ENCODE measurements at places on chromosomes 4 and X.

DNA sequence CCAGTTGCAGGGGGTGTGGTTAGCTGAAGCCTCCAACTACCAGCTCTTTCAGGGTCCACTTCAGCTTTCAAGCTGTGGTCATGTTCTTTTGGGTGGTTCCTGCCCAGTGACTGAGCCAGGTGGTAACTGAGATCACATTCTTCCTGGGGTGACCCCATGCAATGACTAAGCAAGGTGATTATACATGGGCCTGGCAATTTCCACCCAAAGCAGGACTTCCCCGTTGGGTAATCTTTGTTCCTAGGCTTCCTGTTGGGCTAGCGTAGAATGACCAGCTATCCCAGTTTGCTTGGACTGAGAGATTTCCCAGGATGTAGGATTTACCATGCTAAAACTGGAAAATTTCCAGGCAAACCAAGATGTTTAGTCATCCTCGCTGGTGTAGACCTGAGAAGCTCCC is 18.4 kb upstream of the MAGEB17 start:
- DNase-seq: no peak

GRCh38 chrX:132218100-132218812 is 991 bp downstream of the RAP2C start:
- peak; percentile 78 for DNase-seq

GRCh38 chr4:88063634-88064296 is 56.3 kb downstream of the PKD2 start:
- no peak for DNase-seq

GRCh38 chr4:7324651-7325121 is 110.0 kb downstream of the PSAPL1 start:
- DNase-seq: peak; percentile 71

- no peak for DNase-seq
Measured at GRCh38 chr4:101014417-101014816, 332.9 kb downstream of the PPP3CA start.

- DNase-seq: no peak
Measured at GRCh38 chr4:182547435-182547834, 304.2 kb downstream of the TENM3 start.

DNA sequence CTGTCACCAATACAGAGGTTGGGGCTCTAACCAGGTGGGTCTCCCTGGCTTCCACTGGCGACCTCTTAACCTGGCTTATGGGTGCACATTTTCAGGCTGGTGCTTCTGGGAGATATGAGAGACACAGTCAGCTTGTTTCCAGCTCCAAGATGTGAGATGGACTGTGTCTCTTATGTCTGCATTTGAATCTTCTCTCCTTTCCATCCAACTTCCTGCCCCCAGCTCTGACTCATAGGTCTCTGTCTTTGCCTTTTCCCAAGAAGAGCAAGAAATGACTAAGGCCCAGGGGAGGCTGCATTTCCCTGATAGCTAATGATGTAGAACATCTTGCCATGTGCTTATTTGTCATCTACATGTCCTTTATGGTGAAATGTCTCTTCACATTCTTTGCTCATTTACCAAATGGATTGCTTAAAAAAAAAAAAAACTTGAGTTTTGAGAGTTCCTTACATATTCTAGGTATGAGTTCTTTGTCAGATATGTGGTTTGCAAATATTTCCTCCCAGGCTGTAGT is 3.2 kb upstream of the UXT start:
- DNase-seq: no peak

DNA sequence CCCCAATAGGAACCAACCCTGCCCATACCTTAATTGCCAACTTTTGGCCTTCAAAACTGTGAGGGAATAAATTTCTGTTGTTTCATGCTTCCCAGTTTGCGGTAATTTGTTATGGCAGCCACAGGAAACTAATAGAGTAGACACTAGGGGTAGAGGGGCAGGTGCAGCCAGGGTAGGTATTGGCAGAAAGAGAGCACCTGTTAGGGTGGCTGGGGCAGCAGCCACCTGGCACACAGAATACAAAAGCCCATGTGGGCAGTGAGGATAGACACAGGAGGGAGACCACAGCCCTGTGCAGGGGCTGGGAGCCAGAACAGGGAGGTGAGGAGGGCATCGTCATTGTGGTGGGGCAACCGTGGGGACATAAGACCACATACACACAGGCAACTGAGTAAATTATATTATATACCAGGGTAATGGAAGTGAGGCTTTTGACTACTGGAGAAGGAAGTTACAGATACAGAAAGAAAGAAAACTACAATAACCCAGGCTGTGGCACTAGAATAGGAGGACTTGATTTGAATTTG is 28.2 kb downstream of the IRF2 start:
- no peak for DNase-seq

GRCh38 chrX:17580539-17581152 is 156.6 kb upstream of the SCML1 start:
- DNase-seq: no peak

DNA sequence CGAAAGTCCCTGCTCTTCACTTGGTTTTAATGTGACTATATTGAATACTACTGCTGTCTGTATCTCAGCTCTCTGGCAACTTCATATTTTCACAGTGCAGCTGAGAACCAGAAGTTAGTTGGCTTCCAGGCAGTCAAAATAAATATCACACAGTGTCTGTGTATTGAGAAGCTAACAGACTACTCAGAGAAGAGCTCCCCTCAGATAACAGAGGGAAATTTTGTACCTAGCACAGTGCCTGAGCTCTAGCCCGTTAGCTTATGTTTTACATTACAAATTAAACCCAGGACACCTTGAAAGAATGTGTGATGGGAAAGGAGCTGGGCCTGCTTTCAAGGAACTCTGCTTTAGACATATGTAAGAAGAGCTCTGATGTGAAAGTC is 22.7 kb downstream of the JADE1 start:
- DNase-seq: no peak

DNA sequence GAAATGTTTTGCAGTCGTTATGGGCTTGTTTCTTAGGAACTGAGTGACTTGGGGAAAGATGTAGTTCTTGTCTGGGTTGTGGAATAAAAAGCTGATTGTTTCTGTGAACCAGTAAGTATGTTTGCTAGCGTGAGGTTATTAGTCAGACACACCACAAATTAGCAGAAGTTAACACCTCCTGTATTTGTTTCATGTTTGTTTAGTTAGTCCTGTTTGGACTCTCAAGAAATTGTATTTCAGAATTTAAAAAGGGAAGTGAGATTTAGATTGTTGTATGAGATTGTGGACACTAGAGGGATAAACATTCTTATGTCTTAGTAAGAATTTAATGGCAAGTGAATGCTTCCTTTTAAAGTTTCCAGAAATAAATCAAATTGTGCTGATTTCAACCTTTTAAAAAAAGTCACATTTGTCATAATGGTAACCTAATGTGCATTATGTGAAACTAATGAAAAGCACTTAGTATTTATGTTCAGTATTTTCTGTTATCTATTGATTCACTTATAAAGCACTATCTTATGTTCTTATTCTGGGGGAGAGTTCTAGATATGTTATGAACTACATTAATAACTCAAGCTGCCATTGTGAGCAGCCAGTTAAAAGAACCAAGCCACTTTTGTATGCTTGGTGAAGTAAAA is 25.6 kb downstream of the ATP10D start:
- DNase-seq: no peak

DNA sequence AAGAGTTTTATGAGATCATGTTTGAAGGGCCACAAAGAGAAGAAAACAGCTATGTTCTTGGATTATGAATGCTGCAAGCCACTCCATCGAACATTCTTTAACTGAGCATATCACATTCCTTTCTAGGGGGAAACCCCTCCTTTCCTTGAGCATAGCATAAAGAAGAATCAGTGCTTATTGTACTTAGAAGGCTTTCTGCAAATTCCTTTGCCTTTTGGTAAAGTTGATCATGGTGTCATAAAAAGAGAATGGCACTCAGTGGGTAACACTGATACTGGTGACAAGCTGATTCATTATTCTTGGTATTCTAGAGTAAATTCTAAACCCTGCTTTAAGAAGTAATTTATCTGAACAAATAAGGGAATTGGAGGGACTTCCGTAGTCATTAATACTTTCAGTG is 88.5 kb upstream of the GPR34 start:
- no peak for DNase-seq
